ENCODE measurements at places on chromosomes 11 and 22. TPM values are rescaled to one million over a fixed set of nuclear protein-coding genes. Genes with fewer than 3 reads are reported as not detected.

DNA sequence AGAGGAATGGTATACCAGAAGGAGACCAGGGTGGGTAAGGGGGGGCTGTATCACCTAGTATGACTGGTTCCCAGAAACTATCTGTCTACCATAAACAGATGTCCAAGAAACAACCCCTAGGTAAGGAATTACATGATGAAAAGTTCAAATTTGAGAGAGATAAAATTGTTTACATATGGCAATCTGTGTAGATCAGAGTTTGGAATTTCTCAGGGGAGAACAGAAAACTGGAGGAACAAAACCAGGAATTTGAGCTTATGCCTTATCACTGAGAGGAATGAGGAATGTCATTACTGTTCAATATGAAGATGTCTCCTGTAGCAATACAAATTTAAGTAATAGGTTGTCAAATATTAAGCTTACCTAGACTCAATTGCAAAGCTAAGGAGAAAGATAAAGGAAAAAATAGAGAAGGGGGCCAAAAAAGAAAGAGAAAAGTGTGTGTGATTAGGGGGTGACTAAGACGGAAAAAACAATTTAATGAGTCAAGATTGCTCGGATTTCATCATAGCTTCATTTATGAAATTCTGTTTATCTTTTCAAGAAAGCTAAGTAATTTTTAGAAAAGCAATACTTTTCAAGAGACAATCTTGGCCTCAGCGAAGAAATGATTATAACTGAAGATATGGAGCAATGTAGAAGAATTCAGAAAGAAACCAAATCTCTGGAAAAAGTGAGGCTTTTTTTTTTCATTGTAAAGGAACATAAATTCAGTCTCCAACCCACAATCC lies 117.8 kb downstream of the APOL5 start:
- DNase-seq: no peak

DNA sequence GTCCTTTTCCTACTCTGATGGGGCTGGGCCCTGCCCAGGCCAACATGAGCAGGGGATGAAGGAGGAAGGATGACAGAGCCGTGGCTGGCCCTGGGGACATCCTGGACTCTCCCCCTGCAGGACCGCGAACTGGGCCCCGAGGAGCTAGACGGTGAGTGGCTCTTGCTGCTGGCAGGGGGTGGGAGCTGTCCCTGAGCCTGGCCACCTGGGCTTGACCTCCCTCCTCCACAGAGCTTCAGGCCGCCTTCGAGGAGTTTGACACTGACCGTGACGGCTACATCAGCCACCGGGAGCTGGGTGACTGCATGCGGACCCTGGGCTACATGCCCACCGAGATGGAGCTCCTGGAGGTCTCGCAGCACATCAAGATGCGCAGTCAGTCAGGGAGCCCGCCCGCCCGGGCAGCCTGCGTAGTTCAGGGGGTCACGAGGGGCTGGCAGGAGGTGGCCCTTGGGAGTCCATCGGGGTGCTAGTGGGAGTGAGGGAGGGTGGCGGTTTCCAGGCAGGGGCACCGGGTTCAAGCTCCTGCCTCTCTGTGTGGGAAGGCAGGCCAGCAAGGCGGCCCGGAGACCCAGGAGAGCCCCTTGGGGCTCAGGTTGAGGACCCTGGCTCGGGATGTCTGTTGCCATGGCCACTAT lies 1.0 kb downstream of the CABP4 start:
- no peak for DNase-seq

The OR10G4 gene
- 5.3 TPM for total RNA-seq

- no peak for DNase-seq
Observed at GRCh38 chr11:12685229-12685628, 11.0 kb downstream of the TEAD1 start.

The SORL1 gene
- 25.1 TPM for total RNA-seq

GRCh38 chr11:66126064-66126463 lies 56.0 kb downstream of the PACS1 start:
- DNase-seq: peak; percentile 59

DNA sequence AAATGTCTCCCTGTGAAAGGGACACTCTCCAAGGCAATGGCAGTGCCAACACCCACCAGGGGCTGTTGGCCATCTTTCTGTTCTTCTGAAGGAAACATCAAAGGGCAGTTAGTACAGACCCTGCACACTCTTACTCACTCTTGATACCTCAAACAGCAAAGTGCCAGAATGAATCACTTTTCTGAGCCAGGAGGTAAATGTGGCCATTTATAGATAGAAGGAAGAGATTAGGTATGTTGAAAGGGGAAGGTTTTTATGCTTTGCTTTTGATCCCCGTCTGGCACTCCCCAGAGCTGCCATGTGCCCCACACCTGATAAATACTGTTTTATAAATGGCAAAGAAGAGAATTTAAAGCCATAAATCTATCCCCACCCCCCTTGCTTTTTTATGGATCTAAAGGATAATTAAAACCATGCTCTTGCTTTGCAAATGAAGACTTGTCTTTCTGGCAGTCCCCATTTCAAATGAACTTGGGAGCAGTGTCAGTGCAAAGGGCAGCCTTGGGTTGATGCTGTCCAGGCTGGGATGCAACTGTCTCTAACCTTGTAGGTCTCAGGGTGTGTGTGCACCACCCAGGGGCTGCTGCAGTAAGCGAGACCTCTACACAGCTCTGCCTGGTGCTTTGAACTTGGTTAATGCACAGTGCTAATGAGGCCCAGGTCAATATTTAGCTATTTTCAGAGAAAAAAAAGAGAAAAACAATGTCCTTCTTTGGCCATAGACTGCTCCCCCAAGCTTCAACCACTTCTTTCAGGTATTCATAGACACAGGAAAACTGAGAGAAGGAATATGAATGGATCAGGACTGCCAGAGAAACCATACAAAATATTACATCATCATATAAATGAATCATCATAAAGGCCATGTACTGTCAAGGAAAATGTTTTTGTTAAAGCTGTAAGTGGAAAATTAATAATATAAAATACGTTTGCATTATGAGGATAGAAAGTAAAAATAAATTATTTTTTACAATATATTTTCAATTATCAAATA lies 207.5 kb downstream of the ETS1 start:
- no peak for DNase-seq

The F2 gene
- not detected for total RNA-seq

The OTUB1 gene
- 36.3 TPM for total RNA-seq

DNA sequence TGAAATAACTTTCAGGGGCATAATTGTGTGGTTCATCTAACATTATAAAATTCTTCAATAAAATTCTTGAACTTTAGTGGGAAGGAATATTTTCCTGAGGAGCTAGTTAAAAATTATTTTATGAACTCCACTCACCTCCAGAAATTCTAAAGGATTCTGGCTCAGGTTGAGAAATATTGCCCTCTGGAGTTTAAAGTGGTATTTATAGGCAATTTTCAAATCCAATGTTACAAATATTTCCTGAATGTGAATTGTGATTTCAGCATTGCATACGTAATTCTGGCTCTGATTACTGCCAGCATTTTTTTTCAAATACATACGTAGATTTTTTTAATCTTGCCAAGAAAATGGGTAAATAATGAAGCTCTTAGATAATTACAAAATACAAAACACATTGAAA lies 598.2 kb upstream of the ANO3 start:
- DNase-seq: no peak

DNA sequence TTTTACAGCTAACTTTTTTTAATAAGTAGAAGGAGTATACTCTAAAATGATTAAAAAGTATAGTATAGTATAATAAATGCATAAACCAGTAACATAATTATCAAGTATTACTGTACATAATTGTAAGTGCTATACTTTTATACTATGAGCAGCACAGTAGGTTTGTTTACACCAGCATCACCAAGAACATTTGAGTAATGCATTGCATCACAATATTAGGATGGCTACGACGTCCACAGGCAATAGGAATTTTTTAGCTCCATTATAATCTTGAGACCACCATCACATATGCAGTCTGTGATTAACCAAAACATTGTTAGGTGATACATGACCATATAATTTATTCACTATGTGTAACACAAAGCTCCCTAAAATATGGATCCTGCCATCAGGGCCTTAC lies 20.4 kb downstream of the RNF141 start:
- no peak for DNase-seq

The LRRC10B gene
- 1.6 TPM for total RNA-seq

- DNase-seq: no peak
Observed at GRCh38 chr11:47668665-47669064, 26.3 kb upstream of the MTCH2 start.

The ELFN2 gene
- total RNA-seq: not detected

- DNase-seq: peak; percentile 18
Observed at GRCh38 chr11:2666401-2666741, 33.4 kb downstream of the KCNQ1OT1 start.

The AIFM3 gene
- 0.78 TPM for total RNA-seq

The UPK3A gene
- total RNA-seq: not detected

The MOGAT2 gene
- not detected for total RNA-seq

DNA sequence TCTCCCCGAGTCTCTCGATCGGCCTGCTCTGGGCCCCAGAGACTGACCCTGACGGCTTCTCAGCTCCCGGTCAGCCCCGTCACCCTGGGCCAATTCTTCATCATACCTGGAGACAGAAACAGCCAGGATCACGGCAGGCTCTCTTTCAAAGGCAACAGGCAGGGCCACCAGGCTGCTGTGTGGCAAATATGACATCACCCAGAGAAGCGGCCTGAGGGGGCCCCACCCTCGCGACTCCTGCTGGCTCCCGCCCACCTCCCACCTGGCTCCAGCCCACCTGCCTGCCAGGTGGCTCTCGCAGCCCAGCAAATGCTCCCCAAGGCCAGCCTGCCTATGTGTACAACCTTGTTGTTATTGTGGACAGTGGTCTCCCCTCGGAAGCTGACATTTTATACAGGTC lies 24.9 kb upstream of the PACSIN2 start:
- no peak for DNase-seq

Measured in body of pancreas (tissue), 4 donors.